Peyer's patch (tissue), 4 donors: ENCODE measurements at places on chromosomes 12 and 14. TPM values are rescaled to one million over a fixed set of nuclear protein-coding genes. Genes with fewer than 3 reads are reported as not detected.

CFAP73 gene
- not detected for total RNA-seq

PAPOLA gene
- total RNA-seq = 186 TPM

EPYC gene
- not detected for total RNA-seq

GRCh38 chr14:59155886-59156285 is 32.6 kb upstream of the DAAM1 start:
- DNase-seq = no peak

DNA sequence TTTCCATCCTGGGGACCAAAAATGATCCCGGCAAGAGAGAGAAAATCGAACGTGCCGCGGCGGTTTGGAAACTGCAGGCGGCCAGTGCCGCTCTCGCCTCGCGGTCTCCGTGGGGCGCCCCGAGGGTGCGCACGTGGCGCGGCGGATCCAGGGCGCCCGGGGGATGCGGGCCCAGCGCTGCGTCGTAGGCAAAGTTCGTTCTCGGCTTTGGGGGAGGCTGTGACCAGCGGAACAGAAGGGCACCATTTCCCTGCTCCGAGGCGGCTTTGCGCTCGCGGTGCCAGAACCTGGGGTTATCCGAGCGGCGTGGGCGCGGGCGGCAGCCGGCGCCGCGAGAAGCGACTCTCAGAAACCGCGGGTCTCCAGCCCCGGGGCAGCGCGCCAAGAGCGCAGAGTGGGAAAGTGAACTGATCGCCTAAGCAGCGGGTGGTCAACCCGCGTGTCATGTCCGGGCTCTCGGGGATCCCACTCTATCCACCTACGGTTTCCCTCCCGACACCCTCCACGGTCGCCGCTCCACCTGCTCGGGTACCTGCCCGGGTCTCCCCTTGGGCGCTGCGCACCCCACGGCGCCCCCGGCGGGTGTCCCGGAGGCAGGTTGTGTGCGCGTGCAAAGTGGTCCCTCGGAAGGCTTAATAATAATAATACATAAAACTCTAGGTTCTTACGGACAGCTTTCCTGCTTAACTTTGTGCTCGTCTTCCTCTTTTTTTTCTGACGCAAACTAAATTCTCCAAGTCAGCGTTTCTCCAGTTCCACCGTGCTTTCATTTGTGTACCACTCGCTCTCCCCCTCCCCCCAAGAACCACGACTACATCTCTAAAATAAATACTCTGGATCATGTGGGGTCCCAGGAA is 1.2 kb downstream of the ESRRB start:
- DNase-seq = no peak

DNA sequence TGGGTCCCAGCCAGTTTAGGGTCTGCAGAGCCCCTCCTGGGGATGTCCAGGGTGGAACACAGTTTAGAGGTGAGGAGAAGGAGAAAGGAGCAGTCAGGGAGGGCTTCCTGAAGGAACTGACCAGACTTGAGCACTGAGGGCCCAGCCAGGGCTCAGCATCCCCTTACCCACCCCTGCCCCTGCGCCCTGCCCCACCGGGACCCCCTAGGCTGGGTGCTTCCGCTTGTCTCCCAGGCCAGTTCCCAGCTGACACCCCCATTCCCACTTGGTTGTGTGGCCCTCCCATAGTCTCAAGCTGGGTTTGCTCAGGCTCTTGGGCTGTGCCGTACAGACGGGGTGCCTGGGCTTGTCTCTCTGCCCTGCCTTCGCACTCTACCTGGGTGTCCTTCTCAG is 26.3 kb upstream of the KIF26A start:
- DNase-seq = no peak

DNA sequence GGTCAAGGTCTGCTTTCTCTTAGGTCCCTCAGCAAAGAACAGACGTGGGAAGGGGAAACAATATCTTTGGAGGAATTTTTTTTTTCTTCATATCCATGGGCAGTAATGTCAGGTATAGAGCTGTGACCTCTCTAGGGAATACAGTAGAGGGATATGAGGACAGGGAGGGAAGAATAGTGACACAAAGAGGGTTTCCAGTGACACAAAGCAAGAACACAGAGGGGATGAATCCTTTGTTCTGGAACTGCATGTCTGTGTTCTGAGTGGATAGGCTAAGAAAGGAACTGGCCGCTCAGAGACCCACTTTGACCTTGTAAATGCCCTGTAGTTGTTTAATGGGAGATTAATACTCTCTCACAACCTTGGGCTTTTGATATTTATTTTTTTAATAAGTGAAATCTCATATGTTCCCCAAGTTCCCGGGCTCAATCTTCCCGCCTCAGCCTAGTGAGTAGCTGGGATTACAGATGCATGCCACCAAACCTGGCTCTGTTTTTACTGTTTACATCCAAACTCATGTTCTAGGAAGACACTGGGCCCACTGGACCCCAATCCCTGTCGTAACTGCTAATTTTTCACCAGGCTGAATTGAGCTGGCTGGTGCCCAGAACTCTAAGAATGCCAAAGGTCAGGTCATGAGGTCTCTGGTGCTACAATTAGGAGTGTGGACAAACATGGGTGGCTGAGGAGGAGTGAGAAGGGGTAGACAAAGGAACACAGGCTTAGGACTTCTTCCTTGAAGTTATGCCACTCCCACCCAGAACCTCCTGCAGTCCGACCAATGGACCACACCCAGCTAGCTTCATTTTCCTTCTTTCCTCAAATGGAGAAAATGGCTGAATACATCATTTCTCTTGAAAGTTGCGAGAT is 9.1 kb upstream of the PLEKHH1 start:
- DNase-seq = no peak

DNA sequence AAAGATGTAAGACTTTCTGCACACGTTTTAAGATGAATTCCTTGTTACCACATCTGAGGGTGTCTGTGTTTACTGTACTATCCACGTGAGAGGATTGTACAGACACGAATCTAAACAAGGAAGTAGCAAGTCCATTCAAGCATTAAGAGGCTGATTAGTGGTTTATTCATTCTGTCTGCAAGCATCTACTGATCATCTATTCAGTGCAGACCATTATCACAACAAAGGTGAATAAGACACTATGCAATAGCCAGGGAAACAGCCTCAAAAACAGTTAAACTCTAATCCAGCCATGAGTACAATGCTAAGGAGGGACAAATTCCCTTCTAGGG is 111.6 kb upstream of the PZP start:
- DNase-seq = no peak

DNA sequence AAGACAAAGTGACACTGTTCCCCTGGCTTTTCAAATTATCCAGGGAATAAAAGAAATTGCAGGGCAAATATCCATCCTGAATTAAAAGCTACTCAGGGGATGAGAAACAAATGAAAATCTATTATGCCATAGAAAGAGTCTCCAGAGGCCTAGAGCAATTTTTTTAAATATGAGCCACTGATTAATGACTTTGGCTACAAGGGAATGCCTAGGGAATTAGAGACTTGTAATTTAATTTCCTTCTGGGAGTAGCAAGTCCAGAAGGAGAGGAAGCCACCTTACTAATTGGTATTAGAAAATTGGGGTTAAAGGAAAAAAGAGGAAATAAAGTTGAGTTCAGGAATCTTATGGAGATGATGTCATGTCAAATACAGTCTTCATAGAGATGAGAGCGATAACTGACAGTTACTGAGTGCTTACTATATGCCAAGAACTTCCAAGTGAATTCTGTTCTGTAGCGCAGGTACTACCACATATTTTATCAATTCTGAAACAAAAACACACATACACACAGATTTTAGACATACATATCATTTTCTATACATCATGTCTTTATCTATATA is 304.4 kb downstream of the DUSP6 start:
- no peak for DNase-seq
